ENCODE measurements at places on chromosomes 6 and 20.

DNA sequence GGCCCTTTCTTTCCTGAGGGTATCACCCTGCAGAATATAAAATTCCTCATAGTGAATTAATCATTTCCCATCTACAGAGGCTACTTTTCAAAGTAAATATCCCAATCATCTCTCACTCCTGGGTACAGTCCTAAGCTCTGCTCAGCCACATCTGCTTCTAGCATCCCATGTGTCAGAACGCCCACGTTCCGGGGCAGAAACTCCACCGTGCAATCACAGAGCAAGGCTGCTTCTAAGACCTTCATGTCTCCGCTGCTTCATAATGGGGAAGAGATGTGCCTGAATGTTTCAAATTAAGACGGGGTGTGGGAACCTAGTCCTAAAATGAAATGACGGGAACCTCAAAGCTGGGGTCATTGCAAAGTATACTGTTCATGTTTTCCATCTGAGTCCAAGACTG lies 208.8 kb upstream of the GMDS start:
- DNase-seq = no peak

DNA sequence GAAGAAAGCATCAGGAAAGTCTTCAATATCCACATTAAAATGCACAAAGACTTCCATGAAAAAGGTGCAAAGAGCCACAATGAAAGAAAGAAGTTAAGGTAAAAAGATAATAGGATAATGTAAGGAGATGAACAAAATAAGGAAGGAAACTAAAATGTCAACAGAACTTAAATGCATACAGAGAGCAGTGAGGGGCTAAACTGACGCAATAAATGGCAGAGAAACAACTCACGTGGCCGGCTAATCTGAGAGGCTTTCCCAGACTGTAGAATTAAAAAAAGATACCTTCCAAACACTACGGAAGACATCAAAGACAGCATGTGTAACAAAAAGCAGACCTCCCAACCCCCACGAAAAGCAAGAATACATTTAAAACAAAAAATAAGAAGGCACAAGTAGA lies 73.7 kb downstream of the GMDS start:
- no peak for DNase-seq

- no peak for DNase-seq
Observed at GRCh38 chr6:164078532-164079274, 664.2 kb downstream of the QKI start.

- no peak for DNase-seq
Observed at GRCh38 chr6:43807228-43808061, 37.4 kb downstream of the VEGFA start.

DNA sequence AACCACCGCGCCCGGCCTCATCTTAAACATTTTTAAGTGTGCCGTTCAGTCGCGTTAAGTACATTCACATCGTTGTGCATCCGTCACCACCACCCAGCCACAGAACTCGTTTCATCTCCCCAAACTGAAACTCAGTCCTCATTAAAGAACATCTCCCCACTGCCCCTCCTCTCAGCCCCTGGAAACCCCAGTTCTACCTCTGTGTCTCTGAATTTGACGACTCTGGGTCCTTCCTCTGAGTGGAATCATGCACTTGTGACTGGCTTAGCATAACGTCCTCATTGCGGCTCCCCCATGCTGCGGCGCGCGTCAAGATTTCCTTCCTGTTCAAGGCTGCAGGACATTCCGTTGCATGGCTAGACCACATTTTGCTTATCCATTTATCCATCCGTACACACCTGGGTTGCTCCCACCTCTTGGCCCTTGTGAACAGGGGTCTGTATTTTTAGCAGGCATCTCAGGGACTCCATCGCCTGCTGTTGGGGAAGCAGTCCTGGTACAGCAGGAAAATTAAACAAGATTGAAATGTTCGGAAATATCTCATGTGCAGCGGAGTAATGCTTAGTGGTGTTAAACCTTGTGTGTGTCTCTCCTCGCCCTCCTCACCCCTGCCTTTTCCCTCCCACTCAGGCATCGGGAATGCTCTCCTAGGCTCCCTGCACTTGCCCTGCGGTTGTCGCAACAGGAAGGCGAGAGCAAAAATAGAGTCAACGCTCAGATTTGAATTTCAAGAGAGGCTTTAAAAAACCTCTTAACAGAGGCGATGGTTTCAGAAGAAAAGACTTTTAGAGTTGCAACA lies 127.9 kb downstream of the PXDC1 start:
- DNase-seq = no peak

DNA sequence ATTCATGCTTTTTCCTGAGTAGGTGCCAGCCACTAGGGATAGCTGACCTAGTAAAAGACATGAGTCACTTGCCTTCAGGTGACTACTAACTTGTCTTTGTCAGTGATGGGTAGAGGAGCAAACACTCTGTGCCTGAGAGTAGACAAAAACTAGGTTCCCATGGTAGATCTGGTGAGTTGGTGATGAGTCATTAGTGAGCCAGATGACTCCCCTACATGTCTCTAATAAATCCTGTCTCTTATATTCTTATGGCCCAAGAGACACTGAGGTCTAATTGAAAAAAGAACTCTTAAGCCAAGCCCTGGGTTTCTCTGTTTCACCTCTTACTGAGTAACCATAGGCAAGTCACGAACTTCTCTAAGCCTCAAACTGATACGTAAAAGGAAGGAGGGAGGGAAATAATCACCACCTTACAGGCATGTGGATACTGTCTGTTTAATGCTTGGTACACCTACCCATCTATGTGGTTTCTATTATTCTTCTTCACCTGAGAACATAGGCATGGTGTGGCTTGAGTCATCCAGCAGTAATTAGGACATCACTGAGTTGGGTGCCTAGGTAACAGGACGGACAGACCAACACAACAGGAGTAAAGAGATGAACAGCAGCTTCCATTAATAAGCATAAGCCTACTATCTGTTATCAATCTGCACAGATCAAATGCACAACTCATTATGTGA lies 20.3 kb downstream of the TTPAL start:
- DNase-seq = no peak

Measured in left forelimb (tissue), 1 donor.